Colonic mucosa (tissue), 4 donors: ENCODE measurements at places on chromosomes 3 and 15. TPM values are rescaled to one million over a fixed set of nuclear protein-coding genes. Genes with fewer than 3 reads are reported as not detected.
A peak's percentile ranks its signal among the peaks of the same experiment; 100 is the strongest.

GRCh38 chr3:69186575-69187093 is 64.2 kb upstream of the LMOD3 start:
- no peaks in the 10 kb centered on the region for H3K36me3 ChIP-seq
- no peak overlapping the region for H3K27ac ChIP-seq
- H3K4me1 ChIP-seq, result peaks cover 4% of the 10 kb centered on the region

DNA sequence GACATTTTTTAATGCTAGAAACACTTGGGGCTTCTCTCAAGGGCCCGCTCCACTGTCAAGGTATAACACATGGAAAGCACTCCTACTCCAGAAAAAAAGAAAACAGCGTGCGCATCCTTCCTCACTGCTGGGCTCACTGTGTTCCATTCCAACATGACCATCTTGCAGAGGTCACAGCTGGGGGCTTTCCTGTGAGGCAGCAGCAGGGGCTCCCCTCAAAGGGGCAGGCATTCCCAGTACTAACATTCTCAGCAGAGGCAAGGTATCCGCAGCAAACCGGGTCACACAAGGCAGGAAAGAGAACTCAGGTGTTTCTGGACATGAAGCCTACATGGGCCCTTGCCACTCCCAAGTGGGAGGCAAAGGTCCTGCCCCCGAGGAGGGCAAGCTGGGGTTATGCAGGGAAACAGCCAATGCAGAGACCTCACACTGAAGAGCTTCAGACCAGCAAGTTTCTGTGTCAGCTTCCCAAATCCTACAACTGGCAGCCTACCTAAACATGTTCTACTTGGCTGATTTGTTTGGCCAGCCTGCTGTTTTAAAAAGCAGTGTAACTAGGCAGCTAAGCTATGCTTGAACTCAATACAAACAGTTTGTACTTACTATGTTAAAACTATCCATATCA is 6.4 kb downstream of the BDH1 start:
- H3K4me1 ChIP-seq, result peaks cover 10% of the 10 kb centered on the region
- no peaks in the 10 kb centered on the region for H3K27me3 ChIP-seq
- H3K4me3 ChIP-seq, result no peak overlapping the region
- no peak for DNase-seq
- H3K27ac ChIP-seq, result no peak overlapping the region
- H3K36me3 ChIP-seq, result no peaks in the 10 kb centered on the region

The CHMP2B gene
- 103 TPM for total RNA-seq

GRCh38 chr3:17009826-17010225 is 125.1 kb downstream of the PLCL2 start:
- no peak for DNase-seq
- no peaks in the 10 kb centered on the region for H3K36me3 ChIP-seq
- H3K4me1 ChIP-seq, result peaks cover 8% of the 10 kb centered on the region
- H3K27ac ChIP-seq, result no peak overlapping the region
- no peaks in the 10 kb centered on the region for H3K27me3 ChIP-seq
- H3K4me3 ChIP-seq, result no peak overlapping the region

The MST1R gene
- total RNA-seq, result 173 TPM

The RASGRP1 gene
- 0.96 TPM for total RNA-seq

The TNFSF10 gene
- 57.2 TPM for total RNA-seq

The HRG gene
- total RNA-seq, result not detected

The BFSP2 gene
- 0.64 TPM for total RNA-seq

- DNase-seq, result peak; percentile 42
- no peaks in the 10 kb centered on the region for H3K4me1 ChIP-seq
- no peaks in the 10 kb centered on the region for H3K36me3 ChIP-seq
- no peak overlapping the region for H3K4me3 ChIP-seq
- no peaks in the 10 kb centered on the region for H3K27me3 ChIP-seq
- H3K27ac ChIP-seq, result no peak overlapping the region
These were observed 68.7 kb downstream of the SLTM start for GRCh38 chr15:58864602-58865424.

GRCh38 chr3:124118397-124118796 is 126.5 kb upstream of the ROPN1 start:
- no peaks in the 10 kb centered on the region for H3K27me3 ChIP-seq
- no peaks in the 10 kb centered on the region for H3K36me3 ChIP-seq
- no peak for DNase-seq
- H3K4me1 ChIP-seq, result no peaks in the 10 kb centered on the region
- no peak overlapping the region for H3K27ac ChIP-seq

DNA sequence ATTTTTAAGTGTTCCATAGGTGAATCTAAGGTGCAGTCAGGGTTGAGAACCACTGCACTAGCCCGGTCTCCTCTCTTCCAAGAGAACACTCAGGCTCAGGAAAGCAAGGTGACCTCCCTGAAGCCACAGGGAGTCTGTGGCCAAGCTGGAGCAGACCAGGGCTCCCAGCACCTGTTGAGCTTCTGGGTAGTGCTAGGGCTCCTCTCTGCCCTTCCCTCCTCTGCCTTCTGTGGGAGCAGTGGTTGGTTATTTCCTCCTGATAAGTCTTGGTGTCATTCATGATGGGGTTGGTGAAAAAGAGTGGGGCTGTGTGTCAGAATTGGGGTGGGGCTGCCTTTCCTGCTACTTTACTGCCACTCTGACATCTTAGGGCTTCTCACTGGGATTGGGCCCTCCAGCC is 163.1 kb upstream of the UMPS start:
- DNase-seq, result no peak
- no peaks in the 10 kb centered on the region for H3K4me1 ChIP-seq
- no peaks in the 10 kb centered on the region for H3K27me3 ChIP-seq
- no peaks in the 10 kb centered on the region for H3K36me3 ChIP-seq
- no peak overlapping the region for H3K27ac ChIP-seq

The ALS2CL gene
- 40.3 TPM for total RNA-seq

DNA sequence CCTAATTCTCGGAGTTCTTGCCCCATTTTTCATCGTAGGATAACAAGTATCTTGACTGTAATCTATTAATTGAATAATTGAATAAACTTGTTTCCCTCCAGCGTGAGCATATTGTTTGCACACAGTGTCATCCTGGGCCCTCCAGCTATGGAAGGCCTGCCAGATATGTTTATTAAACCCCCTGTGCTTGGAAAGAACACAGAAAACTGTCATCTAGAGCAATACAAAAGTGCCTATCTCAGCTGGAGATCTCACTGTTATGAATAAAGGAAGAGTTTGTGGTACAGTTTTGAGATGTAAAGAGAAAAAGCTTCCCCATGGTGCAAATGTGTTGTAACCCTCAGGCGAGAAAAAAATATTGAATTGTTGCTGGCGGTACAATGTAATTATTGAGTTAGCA is 405.9 kb downstream of the SOX2 start:
- no peak overlapping the region for H3K4me3 ChIP-seq
- H3K27ac ChIP-seq, result no peak overlapping the region
- H3K27me3 ChIP-seq, result no peaks in the 10 kb centered on the region
- H3K4me1 ChIP-seq, result no peaks in the 10 kb centered on the region
- DNase-seq, result no peak

The EDC3 gene
- 21.3 TPM for total RNA-seq

GRCh38 chr15:33047077-33047476 is 147.4 kb downstream of the FMN1 start:
- no peaks in the 10 kb centered on the region for H3K27me3 ChIP-seq
- no peak overlapping the region for H3K4me3 ChIP-seq
- no peaks in the 10 kb centered on the region for H3K4me1 ChIP-seq
- no peak overlapping the region for H3K27ac ChIP-seq
- DNase-seq, result no peak

The GPR62 gene
- not detected for total RNA-seq
